T-helper 9 cell (primary cell): ENCODE measurements at places on chromosomes 13 and 19.

GRCh38 chr19:11489378-11489777 lies 8.5 kb upstream of the ELAVL3 start:
- DNase-seq = no peak

- no peak for DNase-seq
Measured at GRCh38 chr13:96294930-96295881, 205.3 kb downstream of the HS6ST3 start.

- peak; percentile 49 for DNase-seq
Measured at GRCh38 chr19:6066661-6067646, 43.3 kb downstream of the RFX2 start.

DNA sequence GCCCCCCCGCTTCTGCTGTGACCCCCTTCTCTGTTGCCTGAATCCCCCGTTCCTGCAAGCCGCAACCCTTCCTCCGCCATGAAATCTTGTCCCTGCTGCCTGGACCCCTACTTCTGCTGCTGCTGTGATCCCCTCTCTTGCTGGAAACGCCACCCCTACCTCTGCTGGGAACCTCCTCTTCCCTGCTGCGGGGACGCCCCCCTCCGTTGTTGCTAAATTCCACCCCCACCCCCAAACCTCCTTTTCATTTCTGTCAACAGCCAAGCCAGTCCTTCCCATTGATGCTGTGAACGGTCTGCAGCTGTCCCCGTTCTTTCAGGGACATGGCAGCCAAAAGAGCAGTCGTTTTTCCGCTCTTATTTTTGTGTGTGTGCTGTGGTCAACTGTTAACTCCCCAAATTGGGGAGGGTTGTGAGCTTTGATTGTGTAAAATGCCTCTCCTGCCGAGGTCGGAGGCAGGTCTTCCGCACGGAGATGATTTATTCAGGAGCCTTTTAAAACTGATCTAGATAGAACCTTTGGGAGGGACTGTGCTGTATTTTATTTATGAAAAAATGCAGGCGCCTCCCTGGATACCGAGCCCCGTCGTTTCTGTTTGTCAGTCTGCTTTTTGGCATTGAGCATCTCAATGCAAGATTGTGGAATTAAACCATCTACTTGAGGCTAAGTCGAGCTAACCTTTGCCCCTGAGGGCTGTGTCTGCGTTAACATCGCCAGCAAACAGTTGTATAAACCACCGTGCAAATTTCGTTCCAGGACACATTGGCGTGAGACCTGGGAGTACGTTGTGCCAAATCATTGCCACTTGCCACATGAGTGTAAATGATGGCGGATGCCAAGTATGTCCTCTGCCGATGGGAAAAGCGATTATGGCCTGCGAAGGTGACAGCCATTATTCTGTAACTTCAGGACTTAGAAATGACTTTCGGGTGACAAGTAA lies 27.9 kb upstream of the NDUFS7 start:
- DNase-seq = no peak

- no peak for DNase-seq
Measured at GRCh38 chr19:47618771-47619170, 9.8 kb downstream of the BICRA start.

DNA sequence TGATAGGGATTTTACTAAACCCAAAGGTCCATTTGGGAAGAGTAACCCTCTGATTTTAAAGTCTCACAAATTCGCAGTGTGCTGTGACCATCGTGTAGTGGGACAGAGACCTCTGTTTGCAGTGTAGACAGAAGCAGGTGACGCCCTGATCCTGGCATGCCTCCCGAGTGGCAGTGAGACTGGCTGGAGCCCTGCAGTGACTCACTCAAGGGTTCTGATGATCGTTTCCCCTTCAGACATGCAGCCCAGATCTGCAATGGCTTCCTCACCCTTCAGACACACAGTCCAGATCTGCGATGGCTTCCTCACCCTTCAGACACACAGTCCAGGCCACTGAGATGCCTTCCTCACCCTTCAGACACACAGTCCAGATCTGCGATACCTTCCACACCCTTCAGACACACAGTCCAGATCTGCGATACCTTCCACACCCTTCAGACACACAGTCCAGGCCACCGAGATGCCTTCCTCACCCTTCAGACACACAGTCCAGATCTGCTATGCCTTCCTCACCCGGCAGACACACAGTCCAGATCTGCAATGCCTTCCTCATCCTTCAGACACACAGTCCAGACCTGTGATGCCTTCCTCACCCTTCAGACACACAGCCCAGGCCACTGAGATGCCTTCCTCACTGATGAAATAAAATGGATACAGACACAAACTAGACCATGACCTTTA lies 125.2 kb downstream of the ATP11A start:
- DNase-seq = no peak

DNA sequence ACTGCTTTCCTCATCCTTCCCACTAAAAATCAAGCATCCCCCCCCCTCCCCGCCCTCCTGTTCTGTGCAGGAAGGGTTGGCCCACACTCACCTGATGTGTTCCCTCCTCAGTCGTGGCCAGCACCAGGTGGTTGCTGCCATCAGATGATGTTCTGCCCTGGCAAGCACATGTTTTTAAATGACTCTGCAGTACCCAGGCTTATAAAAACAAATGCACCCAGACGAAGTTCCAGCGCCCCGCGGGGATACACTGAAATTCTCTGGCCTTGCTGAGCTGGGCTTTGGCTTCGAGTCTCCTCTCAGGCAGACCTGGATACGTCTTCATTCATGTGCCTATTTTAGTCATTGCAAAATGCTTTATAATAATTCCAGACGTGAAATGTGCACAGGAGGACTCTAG lies 316.3 kb downstream of the DLEU7 start:
- DNase-seq = no peak

DNA sequence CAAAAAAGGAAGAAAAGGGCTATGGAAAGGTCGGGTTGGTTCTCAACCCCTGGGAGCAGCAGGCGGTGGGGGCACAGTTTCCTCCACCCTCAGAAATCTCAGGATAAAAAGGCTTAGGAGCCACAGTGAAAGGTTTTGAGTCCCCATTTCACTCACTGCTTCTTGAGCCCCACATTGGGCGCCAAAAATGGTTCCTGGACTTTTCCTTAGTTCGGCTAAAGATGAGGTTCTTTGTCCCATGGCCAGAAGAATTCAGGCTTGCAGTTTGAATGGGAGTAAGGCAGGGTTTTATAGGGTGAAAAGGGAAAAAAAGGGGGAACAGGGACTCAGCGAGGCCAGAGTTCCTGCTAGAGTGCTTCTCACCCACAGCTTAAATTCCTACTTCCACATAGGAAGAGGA lies 179.5 kb downstream of the GGACT start:
- no peak for DNase-seq

- no peak for DNase-seq
Measured at GRCh38 chr19:41328157-41328841, 18.3 kb downstream of the CCDC97 start.

DNA sequence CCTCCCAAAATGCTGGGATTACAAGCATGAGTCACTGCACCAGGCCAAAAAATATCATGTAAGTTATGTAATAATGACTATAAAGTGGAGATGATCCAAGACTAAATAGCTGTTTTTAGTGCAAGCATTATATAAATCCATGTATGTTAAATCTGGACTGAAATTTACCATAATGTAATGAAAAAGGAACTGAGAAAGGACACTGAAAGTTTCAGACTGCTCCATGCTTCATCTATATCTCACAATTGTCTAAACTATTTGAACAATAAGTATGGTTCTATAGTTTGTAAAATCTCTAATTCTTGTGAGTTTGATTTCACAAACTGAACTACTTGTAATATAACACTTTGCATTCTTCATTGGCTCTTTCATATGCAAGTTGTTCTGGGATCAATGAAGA lies 2299.5 kb downstream of the PCDH9 start:
- DNase-seq = no peak

GRCh38 chr13:40069173-40070044 lies 413.9 kb downstream of the COG6 start:
- DNase-seq = peak; percentile 62

DNA sequence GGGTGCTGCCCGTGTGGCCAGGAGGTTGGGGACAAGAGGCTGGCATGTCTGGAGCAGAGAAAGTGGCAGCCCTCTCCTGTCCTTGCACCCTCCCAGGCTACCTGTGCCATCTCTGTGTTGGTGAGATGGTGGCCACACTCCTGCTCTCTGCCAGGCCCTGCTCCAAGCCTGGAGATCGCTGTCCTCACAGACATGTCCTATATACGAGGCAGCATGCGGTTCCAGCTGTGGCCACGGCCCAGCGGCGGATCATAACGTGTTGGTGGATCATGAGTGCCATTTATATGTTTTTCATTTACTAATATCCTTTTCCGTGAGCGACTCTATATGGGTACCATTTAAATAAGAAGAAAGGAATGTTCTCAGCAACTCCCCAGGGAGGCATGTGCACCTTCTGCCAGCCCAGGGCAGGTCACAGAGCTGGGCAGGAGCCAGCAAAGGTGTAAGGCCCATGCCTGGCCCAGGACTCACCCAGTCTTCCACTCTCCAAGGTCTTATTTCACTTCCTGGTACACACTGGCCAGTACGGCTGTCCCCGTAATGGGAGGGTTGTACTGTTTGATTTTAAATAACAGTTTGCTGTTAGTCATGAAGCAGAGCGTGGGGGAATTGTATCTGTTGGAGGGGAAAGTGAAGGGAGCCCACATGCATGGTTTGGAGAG lies 47.2 kb upstream of the LDLR start:
- no peak for DNase-seq

DNA sequence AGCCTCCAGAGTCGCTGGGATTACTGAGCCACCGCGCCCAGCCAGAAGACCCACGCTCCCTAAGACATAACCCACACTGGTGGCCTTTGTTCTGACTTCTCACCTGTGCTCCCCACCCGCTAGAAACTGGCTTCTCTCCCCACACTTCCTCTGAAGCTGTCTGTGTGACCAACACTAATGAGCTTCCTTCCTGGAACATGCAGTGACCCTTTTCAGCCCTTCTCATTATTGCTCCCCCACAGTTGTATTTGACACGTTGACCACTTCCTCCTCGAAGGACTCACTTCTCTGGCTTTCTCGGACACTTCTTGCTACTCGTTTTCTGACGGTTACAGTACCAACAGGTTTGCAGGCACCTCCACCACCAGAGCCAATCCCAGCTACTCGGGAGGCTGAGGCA lies 10.9 kb downstream of the NCR1 start:
- DNase-seq = no peak

- DNase-seq = no peak
Measured at GRCh38 chr19:3760871-3761361, 576 bp downstream of the APBA3 start.

GRCh38 chr19:50349277-50350057 lies 16.0 kb downstream of the NAPSA start:
- no peak for DNase-seq

GRCh38 chr13:100573121-100573520 lies 15.5 kb downstream of the GGACT start:
- peak; percentile 75 for DNase-seq

DNA sequence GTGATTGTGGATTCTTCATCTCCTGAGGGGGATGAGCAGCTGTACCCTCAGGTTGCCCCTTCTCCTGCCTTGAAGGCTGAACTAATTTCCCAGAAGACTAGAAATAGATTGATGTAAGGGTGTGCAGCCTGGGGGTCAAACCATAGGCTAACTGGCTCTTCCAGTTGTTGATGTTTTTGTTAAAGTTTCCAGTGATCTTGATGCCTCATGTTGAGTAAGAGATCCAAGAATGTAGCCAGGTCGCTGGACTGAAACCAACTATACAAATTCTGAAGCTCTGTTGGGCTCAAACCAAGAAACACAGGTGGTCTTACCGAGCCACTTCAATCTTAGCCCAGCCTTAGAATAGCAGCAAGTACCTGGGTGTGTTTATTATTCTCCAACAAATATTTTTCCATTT lies 391.8 kb downstream of the KLF5 start:
- no peak for DNase-seq

DNA sequence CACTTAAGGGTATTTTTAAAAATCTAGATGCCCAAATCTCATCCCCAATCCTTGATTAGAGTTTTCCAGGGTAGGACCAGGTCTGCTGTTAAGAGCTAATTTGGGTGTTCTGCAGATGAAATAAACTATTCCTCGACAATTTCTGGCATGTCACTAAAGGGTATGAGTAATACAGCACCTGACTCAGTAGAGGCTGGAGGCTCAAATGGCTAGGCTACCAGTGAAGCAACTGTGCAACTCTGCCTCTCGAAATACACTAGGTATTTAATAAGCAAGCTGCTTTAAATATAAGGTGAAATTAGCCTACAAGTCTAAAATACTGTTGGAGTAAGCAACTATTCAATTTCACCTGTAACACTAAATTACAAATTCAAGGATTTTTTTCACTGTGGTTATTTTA lies 1.5 kb downstream of the RNF6 start:
- no peak for DNase-seq

DNA sequence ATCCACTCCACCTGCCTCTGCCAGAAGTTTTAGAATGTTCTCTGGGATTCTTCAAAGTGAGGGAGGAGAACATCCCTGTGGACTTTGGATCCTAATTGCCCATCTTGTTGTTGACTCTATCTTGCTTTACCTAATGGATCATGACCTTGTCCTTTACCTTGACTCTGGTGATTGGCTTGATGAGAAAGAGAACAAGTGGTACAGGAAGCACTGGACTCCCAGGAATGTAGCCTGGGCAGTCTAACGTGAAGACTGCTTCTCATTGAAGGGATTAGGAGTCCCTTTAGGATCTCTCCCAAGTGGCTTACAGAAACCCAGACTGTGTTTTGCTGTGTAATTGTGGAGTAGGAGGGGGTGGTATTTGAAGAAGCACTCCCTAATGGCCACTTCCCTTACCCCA lies 63.9 kb downstream of the SLC10A2 start:
- no peak for DNase-seq

- no peak for DNase-seq
Measured at GRCh38 chr13:30731361-30732045, 3.8 kb upstream of the ALOX5AP start.

DNA sequence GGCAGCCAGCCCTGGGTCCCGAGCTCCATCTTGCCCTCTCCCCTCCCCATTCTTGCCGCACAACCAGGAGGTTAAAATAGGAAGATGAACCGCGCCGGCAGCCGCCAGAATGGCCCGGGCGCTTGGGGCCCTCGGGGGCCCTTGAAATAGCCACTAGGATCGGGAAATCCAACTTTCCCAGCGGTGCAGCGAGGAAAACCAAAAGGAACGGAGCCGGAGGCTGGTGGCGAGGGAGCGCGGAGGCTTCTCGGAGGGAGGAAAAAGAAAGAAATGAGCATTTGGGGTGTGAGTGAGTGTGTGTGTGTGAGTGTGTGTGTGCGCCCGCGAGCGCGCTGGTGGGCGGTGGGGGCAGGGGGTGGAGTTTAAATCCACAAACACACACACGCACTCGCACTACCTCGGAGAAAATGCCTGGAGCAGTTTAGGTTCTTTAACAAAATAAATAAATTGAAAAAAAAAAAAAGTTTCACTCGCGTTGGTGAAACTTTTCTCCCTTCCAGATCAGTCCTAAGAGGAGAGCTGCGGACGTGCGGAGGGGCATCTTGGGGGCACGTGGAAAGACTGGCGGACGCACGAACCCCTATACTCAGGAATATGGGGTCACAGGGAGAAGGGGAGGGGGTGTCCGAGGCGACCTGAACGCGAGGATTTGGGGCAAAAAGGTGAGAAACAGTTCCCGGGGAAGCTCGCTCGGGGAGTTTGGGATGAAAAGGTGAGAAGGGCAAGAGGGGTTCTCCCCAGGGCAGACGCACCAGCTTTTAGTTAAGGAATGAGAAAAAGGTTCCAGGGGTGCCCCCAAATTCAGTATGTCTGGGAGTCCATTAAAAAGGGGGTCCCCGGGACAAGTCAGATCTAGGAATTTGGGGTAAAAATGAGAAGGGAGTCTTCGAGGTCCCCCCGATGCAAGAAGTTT lies 1.3 kb downstream of the RFX2 start:
- DNase-seq = peak; percentile 48
